ENCODE measurements at places on chromosomes 11 and 22.

DNA sequence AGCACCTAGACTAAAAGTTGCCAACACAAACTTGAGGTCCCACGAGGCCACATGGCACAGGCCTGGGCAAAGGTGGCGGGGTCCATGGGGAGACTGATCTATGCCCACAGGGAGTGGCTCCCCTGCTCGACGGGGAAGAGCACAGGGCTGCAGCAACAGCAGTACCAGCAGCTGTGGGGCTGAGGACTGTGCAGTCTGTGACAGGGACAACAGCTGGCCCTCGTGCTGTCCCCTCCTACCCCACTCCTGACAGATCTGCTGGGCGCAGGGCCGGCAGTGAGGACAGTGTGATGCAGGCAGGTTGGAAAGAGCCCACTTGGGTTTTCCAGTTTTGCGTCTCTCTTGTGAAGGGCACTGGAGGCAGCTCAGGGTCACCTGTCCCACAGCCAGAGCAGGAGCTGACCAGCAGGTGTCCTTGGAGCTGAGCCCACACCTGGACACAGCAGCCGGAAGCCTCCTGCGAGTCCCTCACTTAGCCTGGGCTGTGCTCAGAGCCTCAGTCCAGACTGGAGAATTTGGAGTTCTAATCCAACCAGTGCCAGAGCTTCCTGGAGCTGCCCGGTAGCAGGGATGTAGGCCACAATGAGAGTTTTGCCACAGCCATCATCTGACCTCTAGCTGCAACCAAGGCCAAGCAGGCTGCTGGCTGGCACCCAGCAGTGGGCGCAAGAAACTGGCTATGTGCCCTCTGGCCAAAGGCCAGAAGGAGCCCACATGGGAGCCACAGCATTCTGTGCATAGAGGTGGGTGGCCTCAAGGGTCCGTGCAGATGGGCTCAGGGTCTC is 3.6 kb upstream of the GAS2L1 start:
- DNase-seq: peak; percentile 59

DNA sequence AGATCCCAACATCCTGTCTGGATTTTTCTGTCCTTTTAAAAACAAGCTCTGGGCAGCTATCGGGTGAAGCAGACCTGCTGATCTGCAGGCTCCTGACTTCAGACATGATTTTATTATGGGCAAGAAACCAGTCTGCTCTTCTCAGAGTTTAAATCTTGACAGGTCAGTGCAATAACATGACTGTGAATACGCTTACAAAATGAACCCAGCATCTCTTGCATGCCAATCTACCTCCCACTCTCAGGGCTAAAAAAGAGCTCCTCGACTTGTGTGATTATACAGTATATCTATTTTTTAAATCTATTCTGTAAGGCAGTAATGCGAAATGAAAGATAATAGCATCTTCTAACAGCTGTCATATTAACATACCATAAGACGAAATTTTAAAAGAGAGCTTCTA is 18.7 kb upstream of the ASPHD2 start:
- DNase-seq: no peak

GRCh38 chr11:131409345-131409744 is 38.9 kb downstream of the NTM start:
- DNase-seq: no peak

- no peak for DNase-seq
These were observed 1.9 kb upstream of the NDUFC2 start for GRCh38 chr11:78081583-78081982.

DNA sequence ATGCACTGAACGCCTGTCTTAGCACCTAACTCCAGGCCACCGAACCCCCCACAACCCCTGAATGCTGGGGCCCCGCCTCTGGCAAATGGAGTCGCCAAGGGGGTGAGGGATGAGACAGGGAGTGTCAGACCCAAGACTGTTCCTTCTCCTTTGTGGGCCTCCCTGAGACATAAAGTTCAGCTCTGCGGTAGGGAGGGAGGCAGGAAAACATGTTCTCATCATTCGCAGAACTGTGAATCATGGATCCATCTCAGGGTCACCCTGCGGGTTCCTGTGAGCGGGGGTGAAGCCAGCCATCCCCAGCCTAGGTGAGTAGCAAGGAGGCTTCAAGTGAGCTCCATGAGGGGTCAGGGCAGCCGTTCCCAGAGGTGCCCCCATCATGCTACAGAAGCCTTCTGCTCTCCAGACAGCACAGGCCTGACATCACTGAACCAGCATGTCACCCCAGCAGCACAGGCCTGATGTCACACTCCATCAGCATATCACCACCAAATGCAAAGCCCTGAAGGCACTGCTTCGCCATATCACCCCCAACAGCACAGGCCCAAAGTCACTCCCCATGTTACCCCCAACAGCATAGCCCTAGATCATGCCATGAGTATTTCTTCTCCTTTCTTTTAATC is 27.2 kb downstream of the TMPRSS6 start:
- no peak for DNase-seq

GRCh38 chr11:87722756-87723565 is 452.3 kb downstream of the RAB38 start:
- DNase-seq: peak; percentile 84

DNA sequence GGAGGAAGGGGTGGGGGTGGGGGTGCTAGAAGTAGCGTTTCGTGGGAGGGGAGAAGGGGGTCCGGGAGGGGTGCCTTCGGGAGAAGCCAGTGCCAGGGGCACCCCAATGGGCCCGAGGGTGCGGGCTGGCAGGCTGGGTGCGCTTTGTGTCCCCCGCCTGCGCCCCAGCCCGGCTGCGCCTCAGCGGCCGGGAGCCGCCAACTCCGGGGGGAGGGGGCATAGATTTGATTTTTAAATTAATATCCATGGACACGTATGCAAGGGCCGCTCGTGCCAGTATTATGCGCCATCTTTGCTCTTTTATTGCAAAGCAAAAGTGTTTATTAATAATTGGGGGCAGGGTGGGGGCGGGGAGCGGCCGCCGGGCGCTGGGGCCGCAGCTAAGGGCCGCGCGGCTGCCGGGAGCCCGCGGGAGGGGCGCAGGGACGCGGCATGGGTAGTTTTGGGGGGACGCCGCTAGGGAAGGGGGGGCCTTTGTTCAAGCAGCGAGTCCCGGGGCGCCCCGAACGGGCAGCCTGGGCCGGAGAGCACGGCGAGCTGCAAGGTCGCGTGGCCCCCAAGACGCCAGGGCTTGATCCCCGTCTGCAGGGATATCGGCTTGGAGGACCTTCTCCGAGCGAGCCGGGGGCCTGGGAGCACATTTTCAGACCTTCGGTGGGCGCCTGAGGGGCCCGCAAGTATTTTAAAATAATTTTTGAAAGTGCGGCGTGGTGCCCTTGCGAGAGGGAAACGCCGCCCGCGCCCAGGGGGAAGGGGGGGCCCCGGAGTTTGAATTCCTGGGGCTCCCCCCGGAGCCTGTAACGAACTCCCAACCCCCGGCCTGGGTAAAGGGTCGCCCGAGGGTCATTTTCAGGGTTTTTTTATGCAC is 959 bp downstream of the CCND1 start:
- peak; percentile 80 for DNase-seq

GRCh38 chr11:120021391-120021953 is 116.4 kb downstream of the TRIM29 start:
- no peak for DNase-seq

DNA sequence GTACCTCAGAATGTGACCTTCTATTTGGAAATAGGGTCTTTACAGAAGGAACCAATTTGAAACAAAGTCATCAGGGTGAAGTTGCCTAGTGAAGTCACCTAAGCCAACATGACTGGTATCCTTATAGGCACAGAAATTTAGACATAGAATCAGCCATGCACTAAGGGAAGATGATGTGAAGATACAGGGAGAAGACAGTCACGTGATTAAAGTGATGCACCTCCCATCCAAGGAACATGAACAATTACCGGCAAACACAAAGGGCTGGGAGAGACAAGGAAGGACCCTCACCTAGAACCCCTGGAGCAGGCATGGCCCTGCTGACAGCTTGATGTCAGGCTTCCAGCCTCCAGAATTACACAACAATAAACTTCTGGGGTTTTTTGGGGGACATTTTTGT is 3.2 kb upstream of the CRYBB2 start:
- no peak for DNase-seq

DNA sequence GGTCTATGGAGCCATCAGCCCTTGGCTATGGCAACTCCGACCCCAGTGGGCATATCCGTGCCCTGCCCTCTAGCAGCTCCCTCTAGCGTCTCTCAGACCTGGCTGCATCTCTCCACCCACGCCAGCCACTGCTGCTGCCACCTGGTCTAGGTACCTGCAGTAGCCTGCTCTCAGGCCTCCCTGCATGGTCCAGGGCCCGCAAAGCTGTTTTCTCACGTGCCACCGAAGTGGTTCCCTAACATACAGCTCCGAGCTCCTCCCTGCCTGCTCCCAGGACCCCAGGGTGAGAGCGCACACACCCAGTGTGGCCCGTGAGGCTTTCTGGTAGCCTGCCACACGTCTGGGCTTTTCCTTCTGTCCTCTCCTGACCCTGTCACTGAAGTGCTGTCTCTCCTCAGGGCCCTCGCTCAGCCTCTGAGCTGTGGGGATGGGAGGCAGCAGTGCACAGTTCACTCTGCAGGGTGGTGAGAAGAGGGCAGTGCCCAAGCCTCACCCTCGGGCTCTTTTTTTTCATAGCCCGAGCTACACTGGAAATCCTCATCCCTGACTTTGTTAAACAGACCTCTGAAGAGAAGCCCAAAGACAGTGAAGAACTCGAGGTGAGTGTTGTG is 14.3 kb downstream of the DGCR8 start:
- DNase-seq: no peak
